ENCODE measurements at places on chromosomes 3 and 15.

DNA sequence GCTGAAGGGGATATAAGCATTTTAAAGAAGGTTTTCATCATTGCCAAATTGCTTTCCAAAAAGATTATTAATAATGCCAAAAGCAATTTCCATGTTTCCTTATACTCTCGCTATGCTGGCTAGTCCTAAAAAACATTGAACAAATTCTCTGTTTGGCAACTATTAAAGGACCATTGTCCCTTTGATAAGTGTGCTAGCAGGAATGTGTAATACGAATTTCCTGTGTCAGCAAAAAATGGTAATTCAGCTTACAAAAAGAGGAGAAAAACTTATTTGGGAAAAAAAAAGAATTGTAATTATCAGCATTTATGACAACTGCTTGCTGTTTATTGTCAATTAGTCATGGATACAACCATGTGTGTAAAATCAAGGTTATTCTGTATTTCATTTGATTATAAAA, 138.6 kb downstream of the TBL1XR1 start:
- DNase-seq: no peak

- DNase-seq: no peak
Measured at GRCh38 chr3:134061401-134061800, 31.7 kb upstream of the SLCO2A1 start.

DNA sequence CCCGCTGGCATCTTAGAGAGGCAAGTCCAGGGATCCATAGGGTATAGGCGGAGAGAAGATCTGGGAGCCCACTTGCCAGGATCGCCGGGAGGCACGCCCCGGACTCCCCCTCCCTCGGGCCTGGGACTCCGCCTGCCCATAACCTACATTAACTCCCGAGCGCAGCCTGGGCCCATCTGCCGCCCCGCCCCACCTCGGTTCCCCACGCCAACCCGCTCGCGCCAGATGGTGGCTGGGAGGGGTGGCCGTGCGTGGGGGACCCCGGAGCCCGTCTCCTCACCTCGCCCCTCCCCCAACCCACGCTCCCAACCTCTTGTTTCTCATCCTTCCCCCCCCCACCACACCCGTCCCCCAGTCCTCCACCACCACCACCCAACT, 1.7 kb upstream of the DLL4 start:
- DNase-seq: no peak

DNA sequence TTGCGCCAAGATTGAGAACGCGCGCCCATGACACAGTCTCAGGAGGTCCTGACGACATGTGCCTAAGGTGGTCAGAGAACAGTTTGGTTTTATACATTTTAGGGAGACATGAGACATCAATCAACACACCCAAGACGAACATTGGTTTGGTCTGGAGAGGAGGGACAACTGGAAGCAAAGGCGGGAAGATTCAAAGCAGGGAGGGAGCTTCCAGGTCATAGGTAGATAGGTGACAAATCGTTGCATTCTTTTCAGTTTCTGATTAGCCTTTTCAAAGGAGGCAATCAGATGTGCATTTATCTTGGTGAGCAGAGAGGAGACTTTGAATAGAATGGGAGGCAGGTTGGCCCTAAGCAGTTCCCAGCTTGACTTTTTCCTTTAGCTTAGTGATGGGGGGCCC, 828.4 kb upstream of the DPPA4 start:
- DNase-seq: no peak

DNA sequence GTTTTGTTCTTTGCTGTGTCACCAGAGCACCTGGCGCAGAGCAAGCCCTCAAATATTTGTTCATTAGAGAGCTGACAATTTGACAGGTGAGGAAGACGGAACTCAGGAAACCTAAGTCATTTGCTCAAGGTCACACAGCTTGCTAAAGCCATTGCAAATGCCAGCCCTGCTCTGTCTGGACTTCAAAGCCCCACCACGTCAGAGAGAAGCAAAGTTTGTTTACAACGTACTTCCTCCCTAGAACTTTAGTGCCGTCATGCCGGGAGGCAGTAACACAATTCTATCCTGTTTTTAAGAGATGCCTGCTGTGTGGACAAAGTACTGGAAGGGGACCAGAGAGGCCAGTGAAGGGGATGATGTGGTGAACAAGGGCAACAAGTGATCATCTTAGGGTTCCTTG, 216.6 kb upstream of the PRICKLE2 start:
- no peak for DNase-seq

DNA sequence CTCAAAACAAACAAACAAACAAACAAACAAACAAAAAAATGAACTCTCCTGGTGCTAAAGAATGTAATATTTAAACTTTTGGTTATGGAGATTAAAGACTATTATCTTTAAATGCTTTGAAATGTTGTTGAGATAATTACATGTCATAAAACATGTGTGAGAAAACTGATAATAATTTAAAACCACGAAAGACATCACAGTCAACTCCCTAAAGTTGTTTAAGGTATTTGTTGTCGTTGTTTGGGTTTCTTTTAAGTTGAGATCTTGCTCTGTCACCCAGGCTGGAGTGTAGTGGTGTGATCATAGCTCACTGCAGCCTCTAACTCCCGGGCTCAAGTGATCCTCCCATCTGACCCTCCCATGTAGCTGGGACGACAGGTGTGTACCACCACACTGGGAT, 12.0 kb downstream of the EFCAB12 start:
- no peak for DNase-seq

DNA sequence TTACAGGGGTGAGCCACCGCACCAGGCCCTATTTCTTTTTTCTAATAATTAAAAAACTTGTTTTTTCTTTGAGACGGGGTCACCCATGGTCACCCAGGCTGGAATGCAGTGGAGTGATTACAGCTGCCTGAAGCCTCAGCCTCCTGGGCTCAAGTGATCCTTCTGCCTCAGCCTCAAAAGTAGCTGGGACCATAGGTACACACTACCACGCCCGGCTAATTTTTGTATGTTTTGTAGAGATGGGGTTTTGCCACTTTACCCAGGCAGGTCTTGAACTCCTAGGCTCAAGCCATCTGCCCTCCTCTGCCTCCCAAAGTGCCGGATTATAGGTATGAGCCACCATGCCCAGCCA, 858 bp upstream of the TKT start:
- no peak for DNase-seq

GRCh38 chr3:171908731-171909130, 65.6 kb downstream of the TMEM212 start:
- DNase-seq: no peak

- DNase-seq: no peak
Measured at GRCh38 chr3:150407808-150408220, 284 bp upstream of the TSC22D2 start.

DNA sequence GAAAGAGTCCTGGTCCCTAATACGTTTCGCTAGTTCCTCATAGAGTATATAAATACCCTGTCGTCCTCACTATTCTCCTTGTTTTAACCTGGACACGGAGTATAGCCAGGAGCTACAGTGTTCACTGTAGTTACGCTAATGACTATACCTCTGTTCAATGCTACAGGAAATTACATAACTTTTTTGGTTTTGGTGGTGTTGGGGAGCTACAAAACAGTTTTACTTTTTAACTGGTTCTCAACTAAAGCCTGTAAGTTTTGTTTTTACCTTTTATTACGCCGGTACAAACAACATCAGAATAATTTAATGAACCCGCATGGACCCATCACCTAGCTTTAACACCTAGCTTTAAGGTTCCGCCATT, 1.5 kb downstream of the LMLN start:
- no peak for DNase-seq

DNA sequence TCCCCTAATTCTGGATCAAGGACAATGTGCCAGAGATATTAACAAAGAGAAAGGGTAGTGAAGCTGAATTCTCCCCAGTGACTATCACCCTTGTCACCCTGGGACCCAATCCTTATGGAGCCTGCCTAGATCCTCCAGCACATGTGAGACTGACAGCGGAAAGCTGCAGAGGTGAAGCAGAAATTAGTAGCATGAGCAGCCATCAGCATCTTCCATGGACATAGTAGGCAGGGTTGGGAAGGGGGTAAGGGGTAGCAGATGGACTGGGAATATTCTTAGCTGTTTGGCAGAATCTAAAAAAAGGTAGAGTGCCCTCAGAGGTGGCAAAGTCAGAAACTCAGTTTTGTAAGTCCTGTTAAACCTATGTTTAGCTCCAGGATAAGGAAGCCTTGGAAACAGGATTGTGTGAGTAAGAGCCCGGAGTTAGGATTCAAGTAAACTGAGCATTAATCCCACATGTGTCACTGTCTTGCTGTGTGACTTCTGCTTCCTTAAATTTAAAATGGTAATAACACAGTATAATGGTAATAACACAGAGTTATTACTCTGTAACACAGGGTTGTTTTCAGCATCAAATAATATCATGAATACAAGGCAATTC, 14.5 kb downstream of the GOLIM4 start:
- no peak for DNase-seq

DNA sequence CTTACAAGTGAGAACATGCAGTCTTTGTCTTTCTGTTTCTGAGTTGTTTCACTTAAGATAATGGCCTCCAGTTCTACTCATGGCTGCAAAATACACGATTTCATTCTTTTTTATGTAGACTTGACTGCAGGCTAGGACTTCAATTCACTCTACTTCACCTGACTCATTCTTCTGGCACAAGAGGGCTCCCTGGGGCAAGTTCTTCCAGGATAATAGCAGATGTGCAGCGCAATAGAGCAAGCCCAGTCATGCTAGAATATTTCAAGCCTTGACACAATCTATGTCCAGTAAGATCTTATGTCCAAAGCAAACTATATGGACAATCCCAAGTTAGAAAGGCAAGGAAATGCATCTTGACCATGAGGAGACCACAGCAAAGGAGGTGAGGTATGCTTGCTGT, 211.7 kb upstream of the GADL1 start:
- no peak for DNase-seq

- DNase-seq: no peak
Measured at GRCh38 chr3:103660810-103661209, 1226.0 kb downstream of the ZPLD1 start.

DNA sequence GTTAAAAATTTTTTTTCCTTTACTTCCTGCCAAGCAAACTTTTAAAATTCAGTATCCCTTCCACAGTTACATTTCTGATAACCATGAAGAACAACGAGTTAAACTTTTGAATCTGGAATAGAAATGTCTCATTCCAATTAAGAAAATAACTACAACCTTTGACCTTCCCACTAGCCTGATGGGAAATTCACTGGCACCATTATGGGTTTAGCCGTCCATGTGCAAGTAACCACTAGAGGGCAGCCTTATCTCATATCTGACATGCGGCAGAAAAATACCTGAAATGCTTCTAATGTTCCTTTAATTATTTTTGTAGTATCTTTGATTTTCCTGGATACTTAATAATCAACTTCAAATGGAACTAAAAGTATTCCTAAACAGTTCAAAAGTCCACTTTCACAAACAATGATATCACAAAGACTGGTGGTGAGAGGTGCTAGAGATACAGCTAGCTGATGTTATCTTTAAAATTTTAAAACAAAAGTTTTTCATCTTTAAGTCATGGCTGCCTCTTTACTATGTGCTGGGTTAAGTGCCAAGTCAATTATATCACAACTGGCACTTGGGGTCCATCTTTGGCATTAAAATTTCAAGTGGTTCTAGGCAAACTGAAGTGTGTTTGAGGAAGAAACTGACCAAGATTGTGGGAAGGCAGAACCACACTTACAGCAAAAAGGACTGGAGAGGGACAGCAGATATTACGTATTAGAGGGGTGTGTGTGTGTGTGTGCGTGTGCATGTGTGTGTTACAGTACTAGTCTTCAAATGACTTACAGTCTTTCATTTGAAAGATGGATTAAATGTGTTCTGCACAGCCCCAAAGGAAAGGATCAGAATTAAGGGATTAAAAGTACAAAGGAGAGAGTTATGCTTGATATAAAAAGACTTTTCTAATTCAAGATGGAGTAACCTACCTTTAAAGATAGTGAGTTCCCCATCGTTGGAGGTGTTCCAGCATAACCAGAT, 107.1 kb upstream of the ICE2 start:
- DNase-seq: no peak

DNA sequence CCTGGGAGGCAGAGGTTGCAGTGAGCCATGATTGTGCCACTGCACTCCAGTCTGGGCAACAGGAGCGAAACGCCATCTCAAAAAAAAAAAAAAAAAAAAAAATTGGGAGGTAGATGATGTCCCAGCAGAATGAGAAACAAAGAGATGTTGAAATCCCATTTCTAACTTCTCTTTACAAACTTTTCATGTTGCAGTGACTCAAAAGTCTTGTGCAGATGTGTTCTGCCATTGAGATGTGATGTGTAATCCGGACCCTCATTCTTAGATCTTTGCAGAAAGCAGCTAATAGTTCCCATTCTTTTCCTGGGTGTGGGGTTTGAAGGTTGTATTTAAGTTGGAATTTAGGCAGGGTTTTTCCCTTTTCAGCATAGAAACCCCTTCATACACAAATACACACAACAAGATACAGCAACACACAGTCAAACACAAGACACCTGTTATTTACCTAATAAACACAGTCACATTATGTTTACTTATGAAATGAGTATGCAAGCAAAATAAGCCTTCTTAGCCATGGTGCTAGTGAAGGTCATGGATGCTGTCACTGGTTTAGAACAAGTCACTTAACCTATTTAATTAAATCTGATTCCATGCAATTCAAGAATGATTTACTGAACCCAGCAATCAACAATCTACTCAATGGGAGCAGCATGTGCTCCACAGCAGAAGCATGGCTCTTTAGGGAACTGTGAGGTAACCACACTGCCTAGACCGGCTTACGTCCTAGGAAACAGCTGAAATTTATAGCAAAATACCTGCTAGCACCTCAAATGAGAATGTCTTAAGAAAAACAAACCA, 14.9 kb downstream of the SIAH2 start:
- no peak for DNase-seq

DNA sequence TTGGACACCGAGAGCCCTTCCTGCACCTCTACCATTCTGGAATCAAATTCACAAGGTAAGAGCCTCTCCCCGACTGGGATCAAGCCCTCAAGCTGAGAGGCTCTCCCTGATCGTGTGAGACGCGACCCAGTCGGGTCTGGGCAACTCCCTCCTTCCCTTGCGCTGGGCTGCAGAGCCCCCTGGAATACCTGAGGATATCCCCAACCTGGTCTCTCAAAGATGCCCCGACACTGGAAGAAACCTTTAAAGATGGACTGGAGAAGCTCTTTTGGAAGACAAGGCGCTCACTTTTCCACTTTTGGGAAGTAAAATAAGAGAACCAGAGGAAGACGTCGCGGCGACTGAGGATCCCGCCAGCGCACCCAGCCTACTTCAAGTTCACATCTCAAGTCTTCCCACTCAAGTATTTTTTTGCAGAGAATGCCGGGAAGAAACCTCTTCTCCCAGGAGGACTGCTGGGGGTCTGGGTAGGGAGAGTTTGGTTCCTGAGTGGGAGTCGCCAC, 33.8 kb downstream of the ZIC4 start:
- DNase-seq: no peak

- DNase-seq: no peak
Measured at GRCh38 chr3:188396251-188396650, 242.3 kb downstream of the LPP start.

- DNase-seq: no peak
Measured at GRCh38 chr3:123618076-123618708, 33.3 kb upstream of the HACD2 start.

Data from stimulated activated CD4-positive, alpha-beta T cell treated with anti-CD3 and anti-CD28 coated beads, TNF-alpha, amount 100 ng/mL, for 24 hours (primary cell).